Stimulated activated CD4-positive, alpha-beta T cell treated with anti-CD3 and anti-CD28 coated beads, Interleukin-2, amount 100 ng/mL, for 4 hours (primary cell): ENCODE measurements at places on chromosomes 3 and 15.

DNA sequence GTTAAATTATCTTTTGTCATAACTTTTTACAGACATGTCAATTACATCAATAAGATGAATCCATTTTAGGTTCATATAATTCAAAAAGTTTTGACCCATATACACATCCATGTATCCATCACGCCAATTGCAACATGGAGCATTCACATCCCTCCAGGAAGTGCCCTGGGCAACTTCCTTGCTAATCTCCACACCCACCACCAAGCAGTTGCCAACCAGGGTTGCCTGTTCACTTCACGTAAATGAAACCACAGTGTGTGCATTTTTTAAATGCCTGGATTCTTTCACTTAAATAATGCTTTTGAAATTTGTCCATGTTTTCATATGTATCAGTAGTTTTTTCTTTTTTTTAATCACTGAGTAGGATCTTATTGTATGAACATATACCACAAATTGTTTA lies 40.7 kb upstream of the LYZL4 start:
- DNase-seq = no peak

DNA sequence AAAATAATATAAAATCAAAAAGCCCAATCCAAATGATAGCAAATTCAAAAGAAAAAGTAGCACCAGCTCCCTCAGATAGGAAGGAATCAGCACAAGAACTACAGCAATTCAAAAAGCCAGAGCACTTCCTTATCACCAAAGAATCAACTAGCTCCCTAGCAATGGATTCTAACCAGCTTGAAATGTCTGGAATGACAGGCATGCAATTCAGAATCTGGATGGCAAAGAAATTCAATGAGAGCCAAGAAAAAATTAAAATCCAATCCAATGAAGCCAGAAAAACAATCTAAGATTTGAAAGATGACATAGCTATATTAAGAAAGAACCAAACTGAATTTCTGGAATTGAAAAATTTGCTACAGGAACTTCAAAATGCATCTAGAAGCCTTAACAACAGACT lies 1334.4 kb upstream of the ALCAM start:
- no peak for DNase-seq

- DNase-seq = no peak
Measured at GRCh38 chr3:129233538-129233937, 15.9 kb upstream of the COPG1 start.

GRCh38 chr3:122977746-122978466 lies 49.7 kb downstream of the SEMA5B start:
- DNase-seq = no peak

- DNase-seq = no peak
Measured at GRCh38 chr3:10463533-10464434, 41.6 kb downstream of the ATP2B2 start.

DNA sequence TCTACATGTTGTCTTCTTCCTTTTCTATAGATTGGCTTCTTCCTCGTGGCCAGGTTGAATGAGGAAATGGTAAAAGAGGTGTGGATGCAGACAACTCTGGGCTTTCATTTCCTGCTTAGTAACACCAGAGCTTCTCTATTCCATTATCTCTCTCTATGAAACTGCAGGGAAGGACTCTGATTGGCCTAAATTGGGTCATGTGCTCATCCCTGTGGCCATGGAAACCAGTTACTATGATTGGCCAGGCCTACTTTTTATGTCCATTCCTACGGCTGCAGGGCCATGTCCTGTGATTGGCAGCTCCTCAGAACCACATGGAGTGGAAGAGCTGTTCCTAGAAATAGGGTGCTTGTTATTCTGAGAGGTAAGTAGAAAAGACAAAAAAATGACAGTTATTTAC lies 486.9 kb upstream of the ADAMTS9 start:
- no peak for DNase-seq

GRCh38 chr3:30848087-30848779 lies 46.2 kb downstream of the GADL1 start:
- DNase-seq = no peak

DNA sequence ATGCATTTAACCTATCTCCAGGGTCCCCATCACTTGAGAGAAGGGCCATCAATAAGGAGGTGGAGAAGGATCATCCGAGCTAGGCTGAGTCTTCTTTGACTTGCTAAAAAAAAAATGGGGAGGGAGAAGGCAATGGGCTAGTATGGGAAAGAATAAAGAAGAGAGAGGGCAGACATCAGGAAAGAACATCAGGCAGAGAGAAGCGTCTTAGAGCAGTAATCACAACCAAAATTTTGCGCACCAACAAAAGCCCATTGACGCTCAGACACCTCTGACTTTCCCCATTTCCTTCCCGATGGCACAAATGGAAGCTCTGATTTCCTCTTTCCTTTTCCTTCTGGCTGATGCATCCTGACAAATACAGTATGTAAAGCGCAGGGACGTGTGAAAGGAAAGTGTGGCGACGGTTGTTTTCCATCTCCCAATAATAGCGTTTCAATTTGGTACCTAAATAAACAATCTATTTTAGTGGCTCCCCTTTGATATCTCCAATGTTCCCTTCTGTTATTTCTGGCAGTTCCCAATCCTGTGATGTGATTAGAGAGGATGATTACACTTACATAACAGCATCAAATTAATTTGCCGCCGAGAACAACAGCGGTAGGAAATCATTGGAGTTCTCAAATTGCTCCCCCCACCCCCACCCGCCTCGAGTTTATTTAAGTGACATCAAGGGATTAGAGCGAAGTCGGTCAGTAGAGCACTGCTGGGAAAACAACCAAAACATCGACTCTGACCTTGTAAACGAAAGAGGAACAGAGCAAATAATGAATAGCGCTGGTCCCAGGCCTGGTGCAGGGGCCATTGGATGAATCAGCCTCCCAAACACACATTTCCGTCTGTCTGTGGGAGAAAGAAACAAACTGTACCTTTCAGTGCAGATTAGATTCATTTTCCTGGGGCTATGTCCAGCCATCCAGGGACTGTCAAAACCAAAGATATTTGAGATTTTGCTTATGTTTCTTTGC lies 273.3 kb upstream of the ICE2 start:
- no peak for DNase-seq

- no peak for DNase-seq
Measured at GRCh38 chr3:169541528-169541927, 122.0 kb downstream of the MECOM start.
